ENCODE measurements at places on chromosomes 7 and 10. TPM values are rescaled to one million over a fixed set of nuclear protein-coding genes. Genes with fewer than 3 reads are reported as not detected.

GRCh38 chr7:64544010-64544409 is 18.9 kb downstream of the ZNF680 start:
- no peak for DNase-seq

- no peak for DNase-seq
Observed at GRCh38 chr10:102341038-102341688, 54.3 kb upstream of the NFKB2 start.

DNA sequence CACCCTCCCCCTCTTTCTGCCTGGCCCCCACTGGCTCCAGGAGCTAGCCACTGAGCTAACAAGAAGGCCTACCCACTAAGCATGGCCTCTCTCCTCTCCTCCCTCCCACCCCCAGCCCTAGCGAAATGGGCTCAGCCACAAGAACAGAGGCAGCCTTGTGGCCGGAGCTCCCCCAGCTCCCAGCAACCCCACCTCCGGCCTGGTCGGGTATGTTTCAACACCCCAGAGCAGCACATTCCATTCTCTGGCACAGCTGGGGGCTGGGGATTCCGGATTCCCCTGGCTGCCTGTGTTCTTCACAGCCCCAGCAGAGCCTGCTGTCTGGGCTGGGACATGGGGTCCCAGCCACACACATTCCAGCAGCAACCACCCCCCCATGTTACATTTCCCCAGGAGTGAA is 9.0 kb downstream of the SFRP5 start:
- no peak for DNase-seq

ZNF92 gene
- total RNA-seq, result 6.3 TPM
